T follicular helper cell (primary cell): ENCODE measurements at places on chromosomes 11 and 22.

DNA sequence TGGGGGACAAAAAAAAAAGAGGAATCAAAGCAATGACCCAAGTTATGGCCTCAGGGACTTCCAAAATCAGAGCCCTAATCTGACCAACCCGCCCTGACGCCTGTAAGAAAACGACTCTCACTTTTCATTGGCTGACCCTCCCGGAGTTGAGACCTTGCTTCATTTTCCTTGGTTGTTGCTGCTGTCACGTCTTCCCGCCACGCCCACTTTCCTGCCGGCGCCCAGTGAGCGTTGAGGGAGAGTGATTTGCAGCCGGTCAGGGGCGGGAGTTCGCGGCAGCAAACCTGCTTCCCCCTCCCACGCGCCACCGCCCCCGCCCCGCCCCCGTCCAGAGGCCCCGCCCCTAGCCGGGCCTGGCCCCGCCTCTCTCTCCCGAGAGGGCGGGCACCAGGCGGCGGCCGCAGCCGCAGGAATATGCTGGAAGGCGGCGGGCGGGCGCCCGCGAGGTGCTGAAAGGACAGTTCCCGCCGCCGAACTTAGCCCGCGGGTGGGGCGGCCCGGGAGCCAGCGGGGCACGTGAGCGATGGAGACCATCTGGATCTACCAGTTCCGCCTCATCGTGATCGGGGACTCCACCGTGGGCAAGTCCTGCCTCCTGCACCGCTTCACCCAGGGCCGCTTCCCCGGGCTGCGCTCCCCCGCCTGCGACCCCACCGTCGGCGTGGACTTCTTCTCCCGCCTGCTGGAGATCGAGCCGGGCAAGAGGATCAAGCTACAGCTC is at the start of gene RAB39A:
RAB39A (plus strand) TSS at position 403 of the 721 bp plus-strand sequence; CDS start at position 524, 121 bp downstream.
- DNase-seq = peak; percentile 47

GRCh38 chr11:125871391-125872137 is 15.9 kb upstream of the HYLS1 start:
- DNase-seq = no peak

- DNase-seq = no peak
Observed at GRCh38 chr11:18457450-18457849, 1.8 kb downstream of the LDHAL6A start.

- DNase-seq = no peak
Observed at GRCh38 chr11:19846654-19847305, 134.1 kb downstream of the NAV2 start.

GRCh38 chr11:122647736-122648275 is 7.7 kb upstream of the UBASH3B start:
- no peak for DNase-seq

DNA sequence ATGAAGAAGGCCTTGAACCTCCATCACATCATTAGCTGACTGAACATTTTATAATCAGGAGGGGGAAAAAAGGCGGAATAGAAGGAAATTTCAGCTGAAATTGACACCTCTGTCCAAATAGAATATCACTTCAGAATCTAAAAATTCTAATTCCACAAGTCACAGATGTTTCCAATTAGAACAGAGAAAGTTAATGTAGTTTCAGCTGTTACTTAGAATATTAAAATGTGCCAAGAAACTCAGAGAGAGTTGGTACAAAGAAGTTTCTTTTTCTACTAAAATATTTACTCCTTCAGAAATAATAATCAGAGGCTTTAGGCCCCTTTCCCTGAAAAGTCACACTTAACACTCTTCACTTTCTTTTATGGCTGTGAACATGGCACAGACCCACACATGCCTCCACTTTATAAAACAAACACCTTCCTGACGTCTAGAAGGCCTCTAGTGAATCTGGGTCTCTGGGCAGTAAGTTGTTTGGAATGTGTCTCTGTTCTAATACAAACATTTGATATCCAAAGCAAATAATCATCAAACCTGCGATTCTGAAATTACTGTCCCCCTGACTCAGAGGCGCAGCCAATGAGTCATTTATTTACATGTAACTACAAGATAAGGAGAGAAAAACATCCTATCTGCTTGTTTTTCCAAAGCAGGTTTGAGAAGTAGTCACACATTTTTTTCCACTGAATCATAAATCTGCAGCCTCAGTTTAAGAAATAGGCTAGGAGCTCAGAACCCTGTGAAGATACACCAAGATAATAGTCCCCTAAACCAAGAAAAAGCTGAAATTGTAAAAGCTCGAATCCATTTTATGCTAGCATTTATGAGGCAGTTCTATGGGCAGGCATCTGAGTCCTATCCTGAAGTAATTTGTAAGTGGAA is 148.4 kb downstream of the ME3 start:
- no peak for DNase-seq

DNA sequence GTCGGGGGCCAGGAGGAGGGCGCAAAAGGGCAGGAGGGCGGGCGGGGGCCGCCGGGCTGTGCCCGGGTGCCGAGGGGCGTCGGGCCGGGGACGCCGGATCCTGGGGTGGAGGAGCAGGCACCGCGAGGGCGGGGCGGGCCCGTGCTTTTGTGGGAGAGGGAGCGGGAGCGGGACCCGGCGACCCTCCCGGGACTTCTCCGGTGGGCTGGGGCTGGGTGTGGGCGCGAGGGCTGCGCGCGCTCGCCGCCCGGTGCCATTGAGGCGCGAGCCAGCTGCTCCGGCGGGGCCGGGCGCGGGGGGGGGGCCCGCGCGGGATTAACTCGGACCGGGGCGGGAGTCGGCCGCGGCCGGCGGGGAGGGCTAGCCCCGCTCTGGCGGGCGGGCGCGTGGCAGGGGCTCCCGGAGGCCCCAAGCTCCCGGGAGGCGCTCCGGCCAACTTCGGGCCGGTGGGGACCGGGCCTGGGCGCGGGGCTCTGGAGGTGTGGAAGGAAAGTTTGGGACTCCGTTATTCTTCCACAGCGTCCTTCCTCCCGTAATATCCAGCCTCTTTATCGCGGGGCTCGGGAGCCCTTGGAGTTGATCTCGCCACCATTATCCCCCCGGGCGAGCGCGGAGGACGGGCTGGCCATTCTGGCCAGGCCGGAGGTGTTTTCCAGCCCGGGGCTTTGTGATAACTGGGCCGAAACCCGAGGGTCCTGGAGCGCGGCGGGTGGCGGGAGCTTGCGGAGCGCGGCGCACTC is 936 bp downstream of the CECR2 start:
- no peak for DNase-seq

GRCh38 chr22:37561212-37562048 is 1.1 kb downstream of the CDC42EP1 start:
- peak; percentile 62 for DNase-seq

DNA sequence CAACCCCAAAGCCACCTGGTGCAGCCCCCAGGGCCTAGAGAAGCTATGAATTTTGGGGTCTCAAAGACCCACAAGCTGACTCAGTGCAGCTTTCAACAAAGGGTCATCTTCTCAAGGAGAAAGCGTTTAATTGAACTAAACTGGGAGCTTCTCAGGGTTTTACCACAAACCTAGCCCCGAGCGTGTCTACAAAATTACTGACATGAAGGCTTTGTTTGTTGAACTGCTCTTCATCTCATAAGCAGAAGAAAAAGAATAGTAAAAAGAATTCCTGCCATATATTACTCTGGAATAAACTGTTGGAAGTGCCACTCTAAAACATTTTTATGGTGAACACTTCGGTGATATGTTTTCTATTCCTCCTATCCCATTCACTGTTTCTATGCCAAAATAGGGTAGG is 50.8 kb upstream of the INCENP start:
- no peak for DNase-seq

DNA sequence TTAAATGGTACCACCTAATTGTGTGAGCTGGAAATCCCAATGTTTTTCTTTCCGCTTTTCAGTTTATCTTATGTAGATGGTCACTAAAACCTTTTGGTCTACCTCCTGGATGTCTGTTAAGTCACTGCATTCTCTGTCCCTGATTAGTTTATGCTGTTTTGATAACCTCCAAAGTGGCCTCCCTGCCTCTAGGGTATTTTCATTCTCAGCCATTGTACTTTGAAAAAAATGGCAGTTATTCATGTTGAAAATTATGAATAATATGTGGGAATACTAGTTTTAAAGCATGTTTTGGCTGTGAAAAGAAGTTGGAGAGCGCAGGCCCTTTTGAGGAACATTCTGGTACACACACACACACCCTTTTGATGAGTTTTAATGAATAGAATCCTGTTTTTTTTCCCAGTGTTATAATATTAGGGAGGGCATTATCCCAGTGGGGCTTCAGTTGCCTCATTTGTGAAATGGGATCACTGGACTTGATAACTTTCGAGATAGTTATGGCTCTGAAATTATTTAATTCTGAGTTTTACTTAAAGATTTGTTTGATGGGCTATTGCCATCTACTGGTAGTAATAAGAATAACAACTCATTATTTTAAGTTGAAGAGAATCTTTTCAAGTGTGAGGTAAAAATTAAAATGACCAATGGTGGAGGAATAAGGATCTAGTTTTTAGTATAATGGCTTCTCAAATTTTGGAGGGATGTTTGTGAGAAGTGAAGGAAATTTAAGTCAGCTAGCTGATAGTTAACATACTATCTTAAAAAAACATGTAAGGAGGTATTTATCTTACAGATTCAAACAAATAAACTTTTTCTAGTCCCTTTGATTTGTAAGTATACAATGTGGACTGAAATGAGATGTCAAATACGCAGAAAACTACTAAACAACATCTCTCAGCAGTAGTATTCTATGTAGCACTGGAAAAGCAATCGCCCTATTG is 3.9 kb downstream of the FDX1 start:
- no peak for DNase-seq

DNA sequence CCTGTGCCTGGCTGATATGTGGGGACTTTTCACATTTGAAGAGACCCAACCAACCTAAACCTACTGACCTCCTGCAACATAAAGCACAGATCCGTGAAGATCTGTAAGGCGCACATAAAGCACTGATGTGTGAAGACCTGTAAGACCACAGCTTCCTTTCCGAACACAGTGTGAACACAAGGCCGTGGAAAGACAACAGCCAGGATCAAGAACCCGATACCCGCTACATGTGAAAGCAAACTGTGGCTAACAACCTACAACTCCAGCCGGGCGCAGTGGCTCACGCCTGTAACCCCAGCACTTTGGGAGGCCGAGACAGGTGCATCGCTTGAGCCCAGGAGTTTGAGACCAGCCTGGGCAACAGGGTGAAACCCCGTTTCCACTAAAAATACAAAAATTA is 17.6 kb upstream of the PPFIA1 start:
- no peak for DNase-seq

- DNase-seq = no peak
Observed at GRCh38 chr11:96313163-96313562, 29.8 kb downstream of the MAML2 start.

GRCh38 chr11:96197103-96197502 is 145.9 kb downstream of the MAML2 start:
- DNase-seq = no peak

DNA sequence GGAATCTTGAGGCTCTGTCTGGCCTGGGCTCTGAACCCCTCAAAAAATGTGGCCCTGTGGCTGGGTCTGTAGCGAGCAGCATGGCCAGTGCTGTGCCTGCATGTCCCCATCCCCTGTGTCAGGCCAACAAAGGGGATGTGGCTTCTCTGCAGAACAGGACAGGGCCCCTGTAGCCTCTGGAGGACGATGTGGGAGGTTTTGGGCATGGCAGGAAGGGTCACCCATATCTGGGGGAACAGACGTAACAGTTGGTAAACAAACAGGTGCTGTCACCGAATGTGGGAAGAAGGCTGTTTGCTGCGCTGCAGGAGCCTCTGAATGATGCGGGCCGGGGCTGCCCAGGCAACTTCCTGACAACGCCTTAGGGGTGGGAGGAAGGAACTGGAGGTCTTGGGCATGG is 35.0 kb downstream of the LRP5 start:
- no peak for DNase-seq

DNA sequence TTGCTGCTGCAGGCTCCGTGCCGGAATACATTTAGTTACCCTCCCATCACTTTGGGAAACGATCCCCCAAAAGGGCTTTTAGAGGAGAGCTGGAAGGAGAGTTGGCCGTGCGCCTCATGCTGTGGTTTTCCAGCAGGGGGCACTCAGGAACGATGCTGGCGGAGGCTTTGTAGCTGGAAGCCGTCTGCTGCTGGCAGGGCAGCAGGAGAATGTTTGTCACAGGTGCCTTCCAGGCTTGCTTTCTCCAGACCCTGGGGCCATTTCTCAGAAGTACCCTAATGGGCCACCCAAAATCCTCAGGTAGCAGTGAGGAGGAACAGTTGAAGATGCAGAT is 30.0 kb upstream of the CABP7 start:
- peak; percentile 21 for DNase-seq

GRCh38 chr11:112806876-112807275 is 154.3 kb upstream of the NCAM1 start:
- no peak for DNase-seq

DNA sequence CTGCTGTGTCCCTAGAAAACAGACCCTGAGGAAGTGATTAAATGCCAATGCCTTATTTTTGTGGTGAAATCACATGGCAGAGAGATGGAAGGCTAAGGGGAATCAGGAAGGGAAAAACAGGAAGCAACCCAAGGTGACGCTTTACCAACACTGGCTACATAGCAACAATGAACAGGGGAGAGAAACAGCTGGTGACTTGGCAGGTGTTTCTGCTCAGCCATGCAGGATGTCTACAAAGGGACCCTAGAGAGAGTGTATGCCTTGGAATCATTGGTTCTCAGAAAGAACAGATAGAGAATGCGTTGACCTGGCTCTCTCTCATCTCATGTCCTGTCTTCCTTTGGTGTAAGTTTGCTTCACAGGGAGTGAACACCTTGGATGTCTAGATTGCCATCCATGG is 911.9 kb downstream of the OPCML start:
- DNase-seq = no peak

DNA sequence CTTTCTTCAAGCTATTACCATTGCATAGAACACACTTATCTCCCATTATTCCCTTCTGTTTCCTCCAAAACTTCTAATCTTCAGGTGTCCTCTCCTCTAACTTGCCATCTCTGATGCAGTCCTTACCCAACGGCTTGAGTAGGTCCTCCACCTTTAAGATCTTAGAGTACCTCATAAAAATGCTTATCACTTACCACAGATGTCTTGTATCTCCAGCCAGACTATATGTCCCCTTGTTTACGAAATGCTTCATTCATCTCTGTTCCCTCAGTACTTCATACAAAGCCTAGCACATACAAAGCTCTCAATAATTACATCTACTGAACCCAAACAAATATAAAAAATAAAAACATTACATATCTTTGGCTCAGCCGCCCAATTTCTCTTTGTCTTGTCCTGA is 49.2 kb downstream of the PAK1 start:
- DNase-seq = no peak

DNA sequence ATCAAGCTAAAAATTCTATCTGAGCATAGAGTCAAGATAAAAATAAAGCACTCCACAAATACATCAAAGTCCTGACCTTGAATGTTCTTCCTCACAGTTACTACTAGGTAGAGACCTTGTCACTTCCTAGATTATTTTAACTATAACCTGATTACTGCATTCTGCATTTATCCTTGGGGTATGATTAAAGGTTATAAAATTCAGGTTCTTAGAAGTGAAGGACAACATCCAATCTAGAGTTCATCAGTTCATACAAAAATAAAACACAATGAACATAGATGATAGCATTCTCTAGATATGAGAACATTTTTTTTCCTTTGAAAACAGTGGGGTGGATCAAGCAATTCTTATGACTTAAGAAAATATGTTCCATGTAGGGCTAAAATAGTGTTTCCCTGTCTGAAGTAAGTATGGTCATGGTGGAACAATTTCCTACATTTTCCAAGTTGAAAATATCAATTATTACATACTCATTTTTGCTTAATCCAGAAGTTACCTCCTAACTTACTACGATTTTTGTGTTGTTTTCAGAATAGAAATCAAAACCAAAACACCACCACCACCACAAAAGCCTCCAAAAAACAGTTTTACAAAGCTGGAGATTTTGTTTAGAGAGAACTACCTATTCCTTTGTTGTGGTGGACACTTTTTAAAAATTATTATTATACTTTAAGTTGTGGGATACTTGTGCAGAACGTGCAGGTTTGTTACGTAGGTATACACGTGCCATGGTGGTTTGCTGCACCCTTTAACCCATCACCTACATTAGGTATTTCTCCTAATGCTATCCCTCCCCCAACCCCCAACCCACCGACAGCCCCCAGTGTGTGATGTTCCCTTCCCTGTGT is 112.0 kb upstream of the DDI1 start:
- DNase-seq = no peak
